Kidney epithelial cell (primary cell): ENCODE measurements at places on chromosomes 4 and X. TPM values are rescaled to one million over a fixed set of nuclear protein-coding genes. Genes with fewer than 3 reads are reported as not detected.
A peak's percentile ranks its signal among the peaks of the same experiment; 100 is the strongest.

DNA sequence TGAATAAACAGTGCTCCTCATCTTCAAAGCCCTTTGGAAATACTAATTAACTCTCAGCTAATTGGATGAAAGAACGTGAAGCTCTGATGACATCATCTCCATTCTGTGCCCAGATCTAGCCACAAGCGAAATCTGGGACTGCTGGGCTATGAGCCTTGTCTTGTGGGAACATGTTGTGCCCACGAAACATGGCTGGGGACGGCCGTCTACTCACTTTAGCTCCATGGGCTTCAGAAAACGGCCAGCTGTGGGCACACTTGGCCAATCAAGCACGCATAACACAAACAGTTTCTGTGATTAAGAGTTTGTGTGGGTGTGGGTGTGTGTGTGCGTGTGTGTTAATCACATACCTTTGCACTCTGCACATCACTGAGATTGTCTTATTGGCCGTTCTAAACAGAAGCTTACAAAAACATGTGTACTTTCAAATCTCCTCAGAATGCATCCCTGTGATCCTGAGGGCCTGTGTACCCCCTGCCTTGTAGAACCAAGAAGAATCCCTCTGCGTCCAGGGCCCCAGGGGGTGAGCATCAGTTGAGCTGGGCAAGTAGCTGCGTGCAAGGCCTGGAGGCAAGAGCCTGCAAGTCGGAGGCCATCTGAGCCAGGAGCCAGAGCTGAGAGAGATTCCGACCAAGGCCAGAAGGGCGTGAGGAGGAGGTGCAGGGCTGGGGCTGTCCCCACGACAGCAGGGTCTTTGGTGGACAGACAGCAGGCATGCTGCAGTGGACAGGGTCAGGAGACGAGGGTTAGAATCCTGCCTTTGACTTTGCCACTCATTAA, 18.7 kb upstream of the ZNF185 start:
- DNase-seq, result peak; percentile 72

- DNase-seq, result no peak
These were observed 28.6 kb upstream of the MAGEA11 start for GRCh38 chrX:149682956-149683947.

- no peak for DNase-seq
These were observed 137.7 kb downstream of the ARX start for GRCh38 chrX:24877854-24878650.

- no peak for DNase-seq
These were observed 260.5 kb downstream of the TMA16 start for GRCh38 chr4:163755013-163755412.

DNA sequence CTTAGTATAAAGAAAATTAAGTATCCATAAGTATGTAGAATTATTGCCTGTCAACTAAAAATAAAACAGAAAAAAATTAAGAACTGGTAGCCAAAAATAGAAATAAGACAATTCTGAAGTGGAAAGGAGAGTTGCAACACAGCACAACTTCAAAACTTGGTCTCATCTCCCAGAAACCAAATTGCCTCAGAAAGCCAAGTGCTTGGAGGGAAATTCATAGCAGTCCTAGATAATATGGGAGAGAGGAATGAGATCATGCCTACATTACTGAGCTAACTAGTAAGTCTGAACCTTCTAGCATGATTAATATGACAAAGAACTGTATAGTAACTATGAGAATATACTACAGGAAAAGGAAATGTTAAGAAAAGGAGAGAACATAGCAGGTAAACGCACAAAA, 256.5 kb downstream of the LDB2 start:
- DNase-seq, result no peak

DNA sequence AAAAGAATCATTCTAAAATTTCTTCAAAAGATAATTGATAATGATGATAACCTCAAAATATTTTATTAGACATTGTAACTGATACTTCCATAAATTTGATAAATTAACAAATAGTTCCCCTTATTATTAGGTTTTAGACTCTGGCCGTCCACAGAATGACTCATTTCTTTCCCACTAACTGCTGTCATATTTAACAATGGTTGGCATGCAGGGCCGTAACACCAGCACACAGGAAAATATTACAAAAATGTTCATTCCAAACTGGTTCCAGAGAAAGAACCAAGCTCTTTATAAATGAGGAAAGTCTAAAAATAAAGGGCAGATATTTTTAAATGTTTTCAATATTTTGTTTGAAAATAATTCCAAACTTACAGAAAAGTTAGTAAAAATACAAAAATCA, 28.2 kb downstream of the WDFY3 start:
- no peak for DNase-seq

DNA sequence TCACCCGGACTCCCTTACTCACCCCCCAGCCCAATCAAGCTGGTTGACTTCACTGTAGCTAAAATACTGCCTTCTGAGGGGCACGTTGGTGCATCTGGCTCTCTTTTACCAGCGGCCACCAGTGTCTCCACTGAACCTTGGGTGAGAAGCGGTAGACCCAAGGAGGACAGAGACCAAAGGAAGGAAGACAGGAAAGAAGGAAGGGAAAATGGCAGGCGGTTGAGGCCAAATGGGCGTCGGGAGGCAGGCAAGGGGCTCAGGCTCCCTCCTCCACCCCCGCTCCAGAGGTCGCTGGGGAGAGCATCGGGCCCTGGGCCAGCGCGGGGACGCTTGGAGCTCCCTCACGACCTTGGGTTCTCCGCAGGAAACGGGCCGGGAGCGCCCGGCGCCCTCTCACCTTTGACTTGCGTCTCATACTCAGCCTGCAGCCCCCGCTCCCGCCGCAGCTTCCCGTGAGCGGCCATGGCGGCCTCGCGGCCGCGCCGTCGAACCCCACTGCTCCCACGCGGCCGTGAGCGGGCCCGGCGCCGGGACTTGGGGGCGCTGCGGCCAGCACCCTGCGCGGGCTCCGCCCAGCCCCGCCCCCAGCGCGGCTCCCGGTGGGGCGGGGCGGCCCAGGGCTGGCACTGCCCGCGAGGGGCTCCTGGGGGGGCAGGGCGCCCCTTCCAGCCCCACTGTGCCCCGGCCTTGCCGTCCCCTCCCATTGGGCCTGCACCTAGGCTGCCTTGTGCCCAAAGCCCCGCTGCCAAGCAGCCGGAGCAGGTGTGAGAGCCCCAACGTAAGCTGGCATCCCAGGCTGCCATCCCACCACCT, at the start of gene ARHGAP4:
ARHGAP4 (minus strand) TSS at position 526 of the 813 bp plus-strand sequence; CDS start at position 464, 62 bp downstream.
- no peak for DNase-seq

DNA sequence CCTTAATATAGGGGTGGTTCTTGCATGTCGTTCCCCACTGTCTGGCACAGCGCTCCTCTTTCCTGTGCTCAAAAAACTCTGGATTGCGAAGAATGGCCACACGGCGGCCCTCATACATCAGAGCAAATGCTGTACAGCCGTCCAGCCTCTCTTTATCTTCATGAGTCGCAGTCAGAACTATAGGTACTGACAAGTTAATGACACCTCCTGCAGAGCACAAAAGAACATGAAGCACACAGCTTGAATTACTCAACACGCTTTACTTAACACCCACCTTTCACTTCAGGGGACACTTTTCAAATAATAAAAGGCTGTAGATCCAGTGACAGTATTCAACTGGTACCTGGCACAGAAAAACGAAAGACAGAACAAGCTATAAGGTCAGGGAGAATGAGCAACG, 65.3 kb downstream of the PAPSS1 start:
- no peak for DNase-seq

DNA sequence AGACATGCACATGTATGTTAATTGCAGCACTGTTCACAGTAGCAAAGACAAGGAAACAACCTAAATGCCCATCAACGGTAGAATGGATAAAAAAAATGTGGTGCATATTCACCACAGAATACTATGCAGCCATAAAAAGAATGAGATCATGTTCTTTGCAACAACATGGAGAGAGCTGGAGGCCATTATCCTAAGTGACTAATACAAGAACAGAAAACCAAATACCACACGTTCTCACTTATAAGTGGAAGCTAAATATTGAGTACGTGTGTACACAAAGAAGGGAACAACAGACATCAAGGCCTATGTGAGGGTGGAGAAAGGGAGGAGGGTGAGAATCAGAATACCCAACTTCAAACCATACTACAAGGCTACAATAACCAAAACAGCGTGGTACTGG, 17.4 kb upstream of the LNX1 start:
- no peak for DNase-seq

DNA sequence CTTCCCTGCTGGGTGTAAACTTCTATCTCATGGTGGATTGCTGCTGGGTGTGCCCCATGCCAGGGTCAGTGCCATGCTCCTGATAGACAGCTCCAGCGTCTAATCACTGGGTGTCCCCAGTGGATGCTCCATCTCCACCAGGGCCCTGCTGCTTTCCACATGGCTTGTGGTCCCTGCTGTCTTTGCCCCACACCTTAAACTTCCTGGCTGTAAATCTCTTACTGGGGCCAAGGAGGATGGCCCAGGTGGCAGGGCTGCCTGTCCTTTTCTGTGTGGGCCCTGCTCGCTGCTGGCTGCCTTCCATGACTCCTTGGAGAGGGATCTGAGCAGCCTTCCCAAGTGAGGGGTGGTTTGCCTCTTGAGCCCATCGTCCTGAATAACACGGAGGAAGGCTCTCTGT, 51.8 kb downstream of the RGS12 start:
- no peak for DNase-seq

DNA sequence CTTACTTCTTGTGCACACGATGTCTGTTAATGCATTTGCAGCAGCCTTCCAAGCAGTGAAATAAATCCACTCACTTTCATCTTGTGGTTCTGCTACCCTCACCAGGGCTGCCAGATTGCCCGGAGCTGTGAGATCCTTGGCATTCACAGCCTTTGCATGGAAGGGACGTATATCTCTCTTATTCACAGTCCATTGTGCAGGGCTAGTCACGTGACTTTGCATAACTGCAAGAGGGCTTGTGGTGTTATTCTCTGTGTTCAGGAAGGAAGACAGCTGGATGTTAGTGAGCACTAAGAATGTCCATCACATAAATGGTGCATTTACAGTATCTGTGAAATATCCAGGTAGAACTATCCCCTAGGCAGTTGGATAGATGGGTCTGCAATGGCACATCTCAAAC, 96.5 kb upstream of the BEND4 start:
- DNase-seq, result no peak

The EXOC1L gene
- not detected in 2 replicates for total RNA-seq

The GAGE12F gene
- not detected in 2 replicates for total RNA-seq

The EVC2 gene
- total RNA-seq, result 12.6 and 14.7 TPM in 2 replicates

The NPY2R gene
- total RNA-seq, result not detected in 2 replicates

The ATP2B3 gene
- not detected in 2 replicates for total RNA-seq

The KLB gene
- 0.07 and 0.21 TPM in 2 replicates for total RNA-seq

The CTAG1A gene
- total RNA-seq, result not detected in 2 replicates

The SPANXC gene
- total RNA-seq, result not detected in 2 replicates

The RIBC1 gene
- 0.38 and 0.41 TPM in 2 replicates for total RNA-seq

The VCX3A gene
- 0.25 TPM in 1 of 2 replicates, not detected in the other for total RNA-seq
